Left ventricle myocardium inferior (tissue), 1 donor: ENCODE measurements at places on chromosomes 5 and 9. TPM values are rescaled to one million over a fixed set of nuclear protein-coding genes. Genes with fewer than 3 reads are reported as not detected.

NEURL1B gene
- 24.0 TPM for total RNA-seq

FBP2 gene
- total RNA-seq: 0.33 TPM

DNA sequence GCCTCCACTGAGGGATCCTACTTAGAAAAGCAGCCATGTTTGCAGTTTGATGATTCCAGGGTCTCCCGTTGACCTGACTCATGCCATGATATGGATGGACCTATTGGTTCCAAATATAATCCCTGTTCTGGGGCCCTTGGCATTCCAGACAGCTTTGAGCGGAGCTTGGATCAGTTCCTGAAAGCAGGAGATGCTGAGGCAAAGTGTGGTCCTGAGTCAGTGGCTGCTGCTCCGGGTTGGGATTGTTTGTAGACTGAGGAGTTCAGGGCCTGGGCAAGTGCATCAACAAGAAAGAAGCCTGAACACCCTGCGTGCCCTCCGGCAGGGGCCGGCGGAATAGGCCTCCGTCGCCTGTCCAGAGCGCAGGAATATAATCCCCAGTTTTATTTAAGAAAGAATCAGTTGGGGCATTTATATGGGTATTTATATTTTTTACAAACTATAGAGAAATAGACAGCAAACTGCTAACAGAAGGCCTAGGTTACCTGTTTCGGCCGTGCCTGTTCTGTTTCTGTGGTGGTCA lies 50.6 kb downstream of the LRSAM1 start:
- H3K27ac ChIP-seq: no peak overlapping the region
- H3K27me3 ChIP-seq: no peaks in the 10 kb centered on the region
- H3K4me1 ChIP-seq: peaks cover 6% of the 10 kb centered on the region
- H3K4me3 ChIP-seq: no peak overlapping the region

GRCh38 chr9:4967523-4967922 lies 17.5 kb upstream of the JAK2 start:
- H3K27ac ChIP-seq: no peak overlapping the region
- H3K27me3 ChIP-seq: no peaks in the 10 kb centered on the region
- no peak overlapping the region for H3K4me3 ChIP-seq
- no peak for DNase-seq
- H3K4me1 ChIP-seq: peaks cover 13% of the 10 kb centered on the region

- peak overlapping the region; percentile 22 for H3K27ac ChIP-seq
- H3K4me1 ChIP-seq: peaks cover 15% of the 10 kb centered on the region
- H3K4me3 ChIP-seq: no peak overlapping the region
Observed at GRCh38 chr9:135926402-135927194, 19.3 kb upstream of the CAMSAP1 start.

DNA sequence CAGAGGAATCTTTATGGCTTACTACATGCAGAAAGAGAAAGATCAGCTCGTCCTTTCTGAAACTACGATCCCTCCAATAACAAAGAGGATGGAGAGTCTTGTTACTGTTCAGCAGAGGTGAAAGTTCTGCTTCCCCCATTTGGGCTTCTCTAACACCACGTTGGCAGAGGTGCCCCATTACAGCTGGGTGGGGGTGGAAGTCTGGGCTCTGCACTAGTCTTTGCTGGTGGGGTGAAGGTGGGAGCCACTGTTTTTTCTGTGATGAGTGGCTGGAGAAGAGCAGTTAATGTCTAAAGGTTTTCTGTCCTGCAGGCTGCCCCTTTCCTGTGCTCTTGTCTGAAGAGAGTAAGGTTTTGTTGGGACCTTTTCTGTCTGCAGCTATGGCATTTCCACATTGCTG lies 64.7 kb upstream of the OTULINL start:
- no peaks in the 10 kb centered on the region for H3K36me3 ChIP-seq
- no peaks in the 10 kb centered on the region for H3K27me3 ChIP-seq
- no peaks in the 10 kb centered on the region for H3K4me1 ChIP-seq
- no peak overlapping the region for H3K27ac ChIP-seq

DNA sequence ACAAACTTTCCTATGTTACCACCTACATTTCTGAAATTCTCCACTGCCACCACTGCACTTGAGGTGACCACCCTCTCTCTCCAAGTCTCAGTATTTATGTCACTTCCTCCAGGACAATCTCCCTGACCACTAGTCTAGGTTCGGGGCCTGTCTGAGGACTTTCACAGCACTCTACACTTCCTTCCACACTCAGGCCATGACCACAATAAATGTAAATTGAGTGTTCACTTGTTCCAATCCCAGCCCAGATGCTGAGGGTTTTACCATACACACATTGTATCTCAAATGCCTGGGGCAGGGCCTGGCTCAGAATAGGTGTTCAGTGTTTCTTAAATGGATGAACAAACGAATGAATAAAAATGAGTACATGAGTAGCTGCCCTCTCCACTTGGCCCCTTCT lies 26.9 kb upstream of the CCNG1 start:
- DNase-seq: no peak
- peaks cover 6% of the 10 kb centered on the region for H3K4me1 ChIP-seq
- no peak overlapping the region for H3K4me3 ChIP-seq
- no peak overlapping the region for H3K27ac ChIP-seq
- peaks cover 20% of the 10 kb centered on the region for H3K27me3 ChIP-seq

- H3K4me3 ChIP-seq: no peak overlapping the region
- no peaks in the 10 kb centered on the region for H3K36me3 ChIP-seq
- H3K4me1 ChIP-seq: peaks cover 6% of the 10 kb centered on the region
- no peak overlapping the region for H3K27ac ChIP-seq
- DNase-seq: no peak
- peaks cover 10% of the 10 kb centered on the region for H3K27me3 ChIP-seq
Observed at GRCh38 chr5:170486371-170486770, 17.4 kb upstream of the KCNIP1 start.
